ENCODE measurements at places on chromosomes 2 and 18. TPM values are rescaled to one million over a fixed set of nuclear protein-coding genes. Genes with fewer than 3 reads are reported as not detected.

- no peak for DNase-seq
These were observed 49.3 kb downstream of the COA5 start for GRCh38 chr2:98558852-98559530.

GRCh38 chr2:131016826-131017741, 76.2 kb downstream of the FAM168B start:
- DNase-seq: no peak

DNA sequence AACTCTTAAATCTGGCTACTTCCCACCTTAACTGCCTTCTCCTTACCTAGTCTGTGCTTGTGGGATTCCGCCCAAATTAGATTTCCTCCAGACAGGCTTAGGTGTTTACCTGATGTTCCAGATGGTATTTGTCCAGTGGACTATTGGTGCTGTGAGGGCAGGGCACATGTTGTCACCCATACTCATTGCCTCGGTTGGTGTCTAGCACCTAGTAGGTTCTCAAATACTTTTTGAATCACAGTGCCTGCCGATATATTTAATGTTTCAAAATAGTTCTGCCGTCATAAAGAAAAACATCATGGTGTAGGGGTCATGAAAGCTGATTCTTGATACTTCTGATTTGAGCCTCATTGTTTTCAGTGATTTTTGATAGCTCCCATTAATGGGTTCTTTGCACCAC, 1.1 kb downstream of the SEPTIN2 start:
- DNase-seq: no peak

GRCh38 chr2:109053716-109054115, 64.7 kb upstream of the EDAR start:
- DNase-seq: no peak

The RPRM gene
- total RNA-seq: 0.26 TPM

DNA sequence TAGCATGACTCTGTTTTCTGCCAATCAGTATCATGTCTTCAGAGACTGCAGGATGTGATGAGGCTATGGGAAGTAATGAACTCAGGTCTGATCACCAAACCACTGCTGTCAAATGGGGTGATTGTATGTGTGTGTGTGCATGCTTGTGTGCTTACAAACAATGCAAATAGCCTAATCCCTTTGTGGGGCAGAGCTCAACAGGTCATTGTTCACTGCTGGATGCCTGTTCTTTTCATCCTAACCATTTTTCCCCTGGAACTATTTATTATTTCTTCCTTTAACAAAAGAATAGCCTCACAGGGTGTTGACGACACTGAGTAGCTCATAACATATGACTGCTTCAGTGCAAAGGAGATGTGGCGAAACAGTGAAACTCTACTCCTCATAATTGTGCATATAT, 55.9 kb downstream of the NXPH2 start:
- no peak for DNase-seq

- DNase-seq: peak; percentile 73
These were observed 134.4 kb upstream of the SEC11C start for GRCh38 chr18:59005262-59005661.

The KCNJ13 gene
- total RNA-seq: not detected

The COL3A1 gene
- total RNA-seq: 104 TPM

The PKDCC gene
- 130 TPM for total RNA-seq

The HAT1 gene
- total RNA-seq: 31.5 TPM

GRCh38 chr2:128781166-128781565, 462.5 kb upstream of the HS6ST1 start:
- no peak for DNase-seq

DNA sequence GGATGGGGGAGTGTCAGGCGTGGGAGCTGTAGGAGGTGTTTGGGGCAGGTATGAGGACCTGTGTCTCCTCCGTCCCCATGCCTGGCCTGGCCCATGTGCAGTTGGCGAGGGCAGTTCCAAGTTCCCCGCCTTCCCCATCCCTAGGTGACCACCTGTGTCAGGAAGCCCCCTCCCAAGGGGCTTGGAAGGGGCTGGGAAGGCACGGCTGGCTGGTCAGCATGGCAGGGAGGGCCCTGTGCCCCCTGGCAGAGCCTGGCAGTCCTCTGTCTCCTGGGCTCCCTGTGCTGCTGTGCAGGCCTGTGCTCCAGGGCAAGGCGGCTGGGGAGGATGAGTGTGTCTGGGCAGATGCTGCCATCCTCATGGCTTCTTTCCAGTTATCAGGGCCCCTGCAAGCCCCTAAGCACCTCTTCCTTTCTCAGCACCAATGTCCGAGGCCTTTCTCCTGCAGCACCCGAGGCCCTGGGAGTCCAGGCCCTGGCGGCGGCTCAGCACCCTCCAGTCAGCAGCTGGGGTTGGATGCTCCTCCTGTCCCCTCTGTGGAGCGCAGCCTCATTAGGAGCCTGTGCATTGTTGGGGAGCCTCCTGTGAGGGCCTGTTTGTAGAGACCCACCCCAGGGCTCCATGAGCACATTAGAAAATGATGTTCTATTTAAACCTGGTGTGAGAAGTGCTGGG, 101.7 kb downstream of the FAM210A start:
- DNase-seq: no peak

DNA sequence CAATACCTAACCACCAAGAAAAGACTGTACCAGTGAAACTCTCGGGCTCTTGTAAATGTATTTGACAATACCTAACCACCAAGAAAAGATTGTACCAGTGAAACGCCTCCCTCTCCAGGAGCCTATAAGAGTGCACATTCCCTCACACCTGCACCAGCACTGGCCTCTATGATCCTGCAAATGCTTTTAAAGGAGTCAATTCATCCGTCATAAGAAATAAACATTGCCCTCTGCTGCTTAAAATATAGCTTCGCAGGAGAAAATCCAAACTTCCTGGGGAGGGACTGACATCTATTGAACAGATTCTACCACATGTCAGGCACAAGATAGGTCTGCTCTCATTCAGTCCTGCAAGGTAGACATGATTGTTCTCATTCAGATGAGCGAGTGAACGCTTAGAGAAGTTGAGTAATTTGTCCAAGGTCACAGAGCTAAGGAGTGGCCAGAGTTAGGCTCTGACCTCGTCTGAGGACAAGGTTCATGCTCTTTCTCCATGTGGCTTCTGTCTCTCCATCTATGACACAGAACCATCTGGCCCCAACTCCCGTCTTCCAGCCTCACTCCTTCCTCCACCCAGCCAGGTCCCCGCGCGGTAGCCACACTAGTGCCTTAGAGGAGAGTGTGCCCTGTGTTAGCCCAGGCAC, 38.7 kb downstream of the MCFD2 start:
- no peak for DNase-seq

The UGT1A5 gene
- total RNA-seq: not detected

GRCh38 chr2:159558479-159558878, 57.9 kb downstream of the BAZ2B start:
- no peak for DNase-seq

DNA sequence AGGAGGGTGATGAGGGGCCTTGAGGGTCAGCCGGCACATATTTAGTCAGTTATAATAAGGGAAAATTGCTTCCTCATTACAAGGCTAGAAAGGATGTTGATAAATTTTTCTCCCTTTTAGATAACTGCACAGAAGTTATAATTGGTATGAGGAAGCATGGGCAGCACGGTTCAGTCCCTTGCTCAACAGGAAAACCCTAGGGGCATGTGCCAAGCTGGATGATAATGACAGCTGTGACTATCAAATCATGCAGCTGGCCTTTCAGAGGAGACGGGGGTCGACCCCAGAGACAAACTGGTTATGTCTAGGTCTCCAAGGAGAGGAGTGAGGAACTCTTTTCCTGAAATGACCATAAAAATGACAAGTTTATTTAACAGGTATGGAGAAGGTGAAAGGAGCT, 448.1 kb upstream of the VRK2 start:
- DNase-seq: no peak

- DNase-seq: no peak
These were observed 63.1 kb downstream of the CABYR start for GRCh38 chr18:24201699-24202687.

The APLF gene
- 6.2 TPM for total RNA-seq

GRCh38 chr2:133768658-133769435, 200.6 kb upstream of the NCKAP5 start:
- no peak for DNase-seq

The MC2R gene
- total RNA-seq: not detected

The SERPINE2 gene
- 15.4 TPM for total RNA-seq

The INO80C gene
- 27.2 TPM for total RNA-seq

The TNFAIP6 gene
- total RNA-seq: 0.57 TPM

GRCh38 chr18:8616028-8616401, 6.8 kb downstream of the RAB12 start:
- no peak for DNase-seq

GRCh38 chr2:134576478-134576877, 142.3 kb downstream of the TMEM163 start:
- no peak for DNase-seq

- DNase-seq: no peak
These were observed 292.8 kb downstream of the CCDC85A start for GRCh38 chr2:56476509-56477071.

GRCh38 chr2:205640716-205641115, 41.6 kb upstream of the NRP2 start:
- DNase-seq: no peak

DNA sequence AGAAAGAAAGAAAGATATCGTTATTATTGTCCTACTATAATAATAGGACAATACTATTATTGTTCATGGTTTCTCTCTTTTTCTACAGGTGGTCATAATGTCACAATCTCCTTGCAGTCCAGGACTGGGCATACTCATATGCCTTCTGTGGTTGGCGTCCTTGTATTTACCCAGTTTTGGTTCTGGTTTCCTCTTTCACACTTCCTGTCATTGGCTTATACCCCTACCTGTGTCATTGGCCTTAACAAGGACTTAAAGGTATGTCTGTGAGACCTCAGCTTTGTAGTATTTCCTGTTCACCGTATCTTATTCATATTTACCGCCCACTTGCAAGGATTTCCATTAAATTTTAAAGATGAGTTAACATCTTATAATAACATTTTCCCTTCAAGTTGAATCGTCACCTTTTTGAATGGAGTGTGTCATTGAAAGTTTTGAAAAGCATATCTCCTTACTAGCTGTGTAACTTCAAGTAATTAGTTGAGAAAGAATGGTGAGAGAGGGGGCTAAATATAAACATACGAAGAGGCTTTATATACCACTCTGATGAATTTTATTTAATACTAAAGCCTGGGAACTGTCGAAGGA, 36.5 kb upstream of the HTR2B start:
- no peak for DNase-seq

- DNase-seq: no peak
These were observed 11.3 kb downstream of the RMP24 start for GRCh38 chr18:35983818-35984217.

GRCh38 chr2:171166328-171166983, 5.8 kb upstream of the TLK1 start:
- DNase-seq: no peak

The MFSD2B gene
- not detected for total RNA-seq

GRCh38 chr18:68429111-68429510, 285.8 kb downstream of the TMX3 start:
- DNase-seq: no peak

DNA sequence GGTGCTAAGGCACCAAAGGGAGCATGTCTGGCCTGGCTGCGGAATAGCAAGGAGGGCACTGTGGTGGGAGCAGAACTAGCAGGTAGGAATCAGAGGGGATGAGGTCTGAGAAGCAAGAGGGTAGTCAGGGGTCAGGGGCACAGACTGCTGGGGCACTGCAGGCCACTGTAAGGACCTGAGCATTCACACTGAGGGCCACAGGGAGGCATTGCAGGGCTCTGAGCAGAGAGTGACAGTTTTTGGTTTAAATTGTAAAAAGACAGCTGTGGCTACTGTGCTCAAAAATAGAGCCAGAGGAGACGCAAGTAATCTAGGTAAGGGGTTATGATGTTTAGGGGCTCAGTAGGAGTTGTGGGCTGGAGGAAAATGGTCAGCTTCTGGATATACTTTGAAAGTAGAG, 41.5 kb downstream of the ARHGAP25 start:
- no peak for DNase-seq

The REEP1 gene
- 22.5 TPM for total RNA-seq

The FRZB gene
- total RNA-seq: 3.1 TPM

The FMNL2 gene
- total RNA-seq: 7.2 TPM

The GRHL1 gene
- total RNA-seq: 2.8 TPM

The EVX2 gene
- total RNA-seq: not detected

The NT5DC4 gene
- total RNA-seq: not detected

The MRPS9 gene
- 59.2 TPM for total RNA-seq

DNA sequence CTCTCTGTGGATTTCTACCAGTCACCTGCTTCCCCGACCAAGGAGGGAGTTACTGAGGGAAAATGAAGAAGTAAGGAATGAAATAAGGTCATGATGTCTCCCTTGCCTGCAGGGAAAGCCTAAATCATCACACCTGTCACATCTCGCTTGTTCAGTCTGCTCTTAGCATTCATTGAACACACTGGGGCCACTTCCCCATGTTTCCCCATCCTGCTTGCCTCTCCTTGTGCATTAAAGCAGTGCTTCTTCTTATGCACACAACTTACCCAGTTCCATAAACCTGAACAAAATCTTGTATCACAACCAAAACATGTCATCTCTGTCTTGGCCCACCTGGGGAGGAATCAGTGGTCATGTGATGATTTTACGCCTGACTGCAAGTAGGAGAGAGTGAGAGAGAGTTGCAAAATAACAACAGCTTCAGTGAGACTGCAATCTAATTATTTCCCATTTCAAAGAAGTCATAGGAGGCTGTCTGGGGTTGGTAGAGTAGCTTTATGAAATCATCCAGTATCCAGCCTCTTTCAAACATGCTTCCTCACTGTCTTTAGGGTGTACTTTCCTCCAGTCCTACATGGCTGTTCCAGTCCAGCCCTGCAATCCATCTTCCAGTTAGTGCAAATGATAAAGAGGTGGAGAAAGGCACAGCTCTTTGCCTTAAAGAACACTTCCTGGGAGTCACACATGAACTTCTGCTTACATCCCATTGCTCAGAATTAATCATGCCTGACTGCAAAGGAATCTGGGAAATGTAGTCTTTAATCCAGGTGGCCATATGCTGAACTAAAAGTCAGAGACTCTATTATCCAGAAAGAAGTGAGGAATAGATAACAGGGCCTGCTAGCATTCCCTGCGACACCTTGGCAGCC, 220.1 kb downstream of the HAUS1 start:
- no peak for DNase-seq

The HJURP gene
- 0.77 TPM for total RNA-seq

The TMEM163 gene
- total RNA-seq: 4.9 TPM

- no peak for DNase-seq
These were observed 116.3 kb downstream of the DYM start for GRCh38 chr18:49344096-49344495.

- DNase-seq: no peak
These were observed 29.7 kb upstream of the MAP4K4 start for GRCh38 chr2:101667823-101668222.

DNA sequence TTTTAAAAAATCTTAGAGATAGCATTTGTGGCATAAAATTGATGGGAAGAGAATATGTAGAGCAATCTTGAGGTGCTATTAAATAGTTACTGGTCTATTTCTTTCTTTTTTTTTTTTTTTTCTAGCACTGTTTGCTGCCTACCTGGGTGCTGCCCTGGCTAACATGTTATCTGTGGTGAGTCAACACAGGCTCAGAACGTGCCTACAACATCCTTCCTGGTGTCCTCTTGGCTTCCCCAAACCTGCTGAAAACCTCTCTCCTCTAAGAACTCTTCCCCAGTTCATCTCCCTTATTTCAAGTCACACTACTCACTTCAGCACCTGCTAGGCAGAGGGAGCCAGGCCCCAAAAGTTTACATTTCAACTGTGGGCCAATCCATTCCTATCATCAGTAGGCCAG, 45.1 kb upstream of the SLC14A1 start:
- no peak for DNase-seq

GRCh38 chr18:78721981-78722380, 257.6 kb upstream of the SALL3 start:
- DNase-seq: no peak
